HFFc6 (cell line): ENCODE measurements at places on chromosomes 4 and X. TPM values are rescaled to one million over a fixed set of nuclear protein-coding genes. Genes with fewer than 3 reads are reported as not detected.

GRCh38 chrX:15576019-15576418, 24.7 kb downstream of the ACE2 start:
- H3K4me1 ChIP-seq, result peaks cover 5% of the 10 kb centered on the region; the same call in 1 of the 2 replicates
- H3K27me3 ChIP-seq, result no peaks in the 10 kb centered on the region; the same call in 1 of the 2 replicates
- H3K36me3 ChIP-seq, result no peaks in the 10 kb centered on the region

- no peaks in the 10 kb centered on the region for H3K4me1 ChIP-seq
- H3K4me3 ChIP-seq, result no peak overlapping the region
- no peaks in the 10 kb centered on the region for H3K27me3 ChIP-seq
- H3K36me3 ChIP-seq, result no peaks in the 10 kb centered on the region
- H3K27ac ChIP-seq, result no peak overlapping the region
- no peak for DNase-seq
Measured at GRCh38 chr4:163042306-163042705, 124.4 kb downstream of the NAF1 start.

The TEX11 gene
- total RNA-seq, result not detected in 3 replicates

- H3K4me3 ChIP-seq, result peak overlapping the region; percentile 77
- peak overlapping the region; percentile 74 for H3K27ac ChIP-seq
- no peaks in the 10 kb centered on the region for H3K27me3 ChIP-seq
- peak; percentile 16 for DNase-seq
Measured at GRCh38 chr4:111464251-111465045, 680.8 kb upstream of the FAM241A start.

DNA sequence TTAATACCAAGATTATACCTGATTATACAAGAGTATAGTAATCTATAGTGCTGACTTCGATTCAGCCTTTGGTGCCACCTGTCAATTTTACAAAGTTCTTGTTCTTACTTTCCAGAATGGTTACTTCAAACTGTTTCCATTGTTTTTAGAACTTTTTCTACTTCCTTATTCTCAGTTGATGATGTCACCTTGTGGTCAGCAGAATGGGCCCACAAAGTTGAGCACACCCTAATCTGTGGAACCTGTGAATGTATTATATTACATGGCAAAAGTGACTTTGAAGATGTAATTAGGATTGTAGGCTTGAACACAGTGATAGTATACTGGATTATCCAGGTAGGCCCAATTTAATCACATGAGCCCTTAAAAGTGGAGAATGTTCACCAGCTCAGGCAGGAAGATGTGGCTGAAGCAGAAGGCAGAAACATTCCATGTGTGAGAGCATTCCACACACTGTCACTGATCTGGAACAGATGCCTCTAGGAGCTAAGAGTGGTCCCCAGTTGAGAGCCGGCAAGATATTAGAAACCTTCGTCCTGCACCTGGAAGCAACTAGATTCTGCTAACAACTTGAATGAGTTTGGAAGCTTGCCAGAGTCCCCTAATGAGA, 6.3 kb upstream of the SGMS2 start:
- no peak for DNase-seq
- no peaks in the 10 kb centered on the region for H3K27me3 ChIP-seq
- H3K27ac ChIP-seq, result no peak overlapping the region
- no peaks in the 10 kb centered on the region for H3K36me3 ChIP-seq

DNA sequence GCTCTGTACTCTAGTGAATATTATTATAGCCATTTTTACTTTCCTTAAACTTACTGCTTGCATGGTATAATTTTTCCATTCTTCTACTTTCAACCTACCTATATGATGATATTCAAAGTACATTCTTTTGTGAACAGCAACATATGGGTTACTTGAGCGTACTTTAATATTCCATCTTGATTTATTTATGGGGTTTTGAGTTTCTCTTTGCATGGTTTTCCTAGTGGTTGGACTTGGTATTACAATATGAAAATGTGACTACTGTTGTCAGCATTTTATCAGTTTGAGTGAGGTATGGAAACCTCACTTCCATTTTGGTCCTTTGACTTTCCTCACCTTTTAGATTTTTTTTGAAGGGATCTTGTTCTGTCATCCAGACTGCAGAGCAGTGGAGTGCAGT, 35.9 kb downstream of the ADGRG4 start:
- H3K36me3 ChIP-seq, result no peaks in the 10 kb centered on the region
- no peaks in the 10 kb centered on the region for H3K27me3 ChIP-seq
- H3K4me1 ChIP-seq, result no peaks in the 10 kb centered on the region

- peaks cover 52% of the 10 kb centered on the region for H3K4me1 ChIP-seq
- H3K27me3 ChIP-seq, result no peaks in the 10 kb centered on the region
- no peak overlapping the region for H3K4me3 ChIP-seq
- no peak for DNase-seq
- peak overlapping the region; percentile 26; the same call in 1 of the 2 replicates for H3K27ac ChIP-seq
Measured at GRCh38 chrX:10582215-10582733, 38.1 kb downstream of the MID1 start.
